ENCODE measurements at places on chromosomes 11 and 22.

GRCh38 chr22:44573451-44573850 lies 75.4 kb upstream of the RTL6 start:
- DNase-seq, result no peak

GRCh38 chr11:132911186-132911585 lies 621.1 kb downstream of the OPCML start:
- no peak for DNase-seq

DNA sequence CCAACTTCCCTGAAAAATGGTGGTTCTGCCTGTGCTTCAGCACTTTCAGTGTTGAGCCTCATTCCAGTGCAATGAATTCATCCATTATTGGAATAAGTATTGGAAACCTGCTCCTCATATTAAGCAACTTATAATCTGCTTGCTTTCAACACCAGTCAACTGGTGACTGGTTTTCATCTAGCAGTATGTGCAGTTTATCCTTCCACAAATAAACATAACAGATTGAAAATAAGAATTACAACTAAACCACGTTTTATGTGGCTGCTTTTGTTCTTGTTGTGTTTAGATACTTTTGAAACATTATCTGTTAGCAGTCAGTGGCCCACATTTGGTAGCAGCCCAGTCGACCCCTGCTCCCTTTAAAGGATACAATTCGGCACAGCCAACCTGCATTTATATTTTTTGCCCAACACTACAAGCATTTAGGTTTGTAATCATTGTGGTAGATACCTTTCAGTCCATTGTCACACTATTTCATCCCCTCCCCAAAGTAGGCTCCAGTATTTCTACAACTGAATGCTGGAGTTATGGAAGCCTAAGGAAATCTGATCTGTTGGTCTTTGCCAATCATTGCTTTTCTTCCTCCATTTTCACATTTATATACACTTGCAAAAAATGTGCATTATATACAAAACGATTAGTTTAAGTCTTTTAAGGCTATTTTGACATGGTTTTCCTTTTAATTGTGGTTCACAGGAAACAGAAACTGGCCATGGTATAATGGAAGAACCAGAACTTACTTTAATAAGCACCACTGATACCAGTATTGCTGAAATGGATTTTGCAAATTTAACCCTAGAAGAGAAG lies 13.1 kb downstream of the TAF1D start:
- DNase-seq, result no peak

DNA sequence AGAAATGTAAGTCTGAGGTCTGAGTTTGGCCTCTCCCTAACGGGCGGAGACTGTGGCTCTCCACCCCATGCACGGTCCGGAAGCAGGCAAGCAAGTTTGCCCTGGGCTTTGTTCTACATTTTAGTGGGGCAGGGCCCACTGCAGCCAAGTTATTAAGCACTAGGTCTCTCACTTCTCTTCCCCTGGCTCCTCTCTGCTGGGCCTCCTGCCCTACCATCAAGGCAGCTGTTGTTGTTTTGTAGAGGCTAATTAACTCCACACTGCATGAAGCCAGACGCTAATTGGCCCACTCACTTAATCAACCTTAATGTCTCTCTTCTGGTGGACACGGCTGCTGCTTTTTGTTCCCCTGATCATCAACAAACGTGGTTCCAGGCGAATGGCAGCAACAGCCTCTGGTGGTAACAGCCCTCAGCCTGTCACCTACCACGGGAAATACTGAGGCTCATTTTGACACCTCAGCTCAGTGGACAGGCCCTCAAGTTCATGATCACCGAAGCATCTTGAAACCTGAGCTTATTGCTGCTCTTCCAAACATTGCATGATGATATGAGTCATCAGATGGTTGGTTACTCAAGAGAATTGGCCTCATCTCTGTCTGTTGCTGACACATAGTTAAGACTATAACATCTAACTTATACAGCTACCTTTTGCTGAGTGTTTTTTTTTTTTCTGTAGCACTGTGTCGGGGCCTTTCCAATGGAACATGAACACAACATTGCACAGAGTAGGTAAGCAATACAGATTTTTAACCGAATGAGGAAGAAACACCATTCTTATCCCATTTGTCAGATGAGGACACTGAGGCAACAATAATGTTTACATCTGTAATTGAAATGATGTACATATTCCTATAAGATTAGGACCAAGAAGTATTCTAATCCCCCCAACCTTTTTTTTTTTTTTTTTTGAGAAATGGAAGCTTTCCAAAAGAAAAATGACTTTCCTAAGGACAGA lies 20.8 kb upstream of the LMO2 start:
- peak; percentile 94 for DNase-seq

- peak; percentile 73 for DNase-seq
These were observed at the start of gene TMEM25 for GRCh38 chr11:118530683-118531596. Gene TMEM25, plus strand, starts transcription at chr11:118531192. Its CDS starts 610 bp downstream, at chr11:118531802.

GRCh38 chr11:68939583-68940555 lies 36.2 kb downstream of the IGHMBP2 start:
- DNase-seq, result no peak

- DNase-seq, result no peak
These were observed 912 bp downstream of the PTPRCAP start for GRCh38 chr11:67436459-67437081.

- DNase-seq, result no peak
These were observed 70.2 kb downstream of the TP53I11 start for GRCh38 chr11:44880511-44880910.

DNA sequence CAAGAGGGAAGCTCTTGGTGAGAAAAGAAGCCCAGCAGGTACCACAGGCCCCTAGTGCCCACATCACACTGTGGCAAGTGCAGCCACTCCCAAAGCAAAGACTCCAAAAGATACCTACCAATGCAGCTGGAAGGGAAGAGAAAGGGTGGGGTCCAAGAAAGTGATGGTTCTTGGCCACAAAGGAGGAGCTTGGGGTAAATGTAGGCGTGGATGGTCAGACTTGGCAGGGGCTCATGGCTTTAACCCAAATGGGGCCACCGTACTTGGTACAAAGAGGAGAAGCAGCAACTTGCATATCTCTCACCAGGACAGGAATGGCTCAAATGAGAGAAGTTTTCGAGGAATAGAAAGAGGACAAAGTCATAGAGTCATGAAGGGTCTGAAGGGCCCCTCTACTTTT lies 4.8 kb downstream of the MAP3K11 start:
- no peak for DNase-seq

DNA sequence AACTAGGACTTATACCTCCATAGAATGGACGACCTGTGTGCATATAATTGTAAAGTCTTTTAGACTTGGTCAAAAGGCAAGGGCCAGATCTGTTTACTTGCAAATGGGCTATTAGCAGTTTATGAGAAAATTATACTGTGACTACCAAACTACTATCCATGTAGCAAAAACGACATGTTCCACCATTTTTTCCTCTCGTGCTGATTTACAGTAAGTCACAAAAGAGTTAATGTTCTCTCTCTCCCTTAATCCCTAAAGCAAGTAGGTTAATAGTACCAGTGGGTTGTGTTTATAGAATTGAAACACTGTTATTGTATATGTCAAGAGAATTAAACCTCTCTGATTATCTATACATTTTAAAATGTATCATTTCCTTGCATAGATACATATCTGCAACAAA lies 147.3 kb downstream of the MAML2 start:
- no peak for DNase-seq
